ENCODE measurements at places on chromosomes 16 and 17.

- no peak for DNase-seq
Observed at GRCh38 chr17:44071198-44071520, 624 bp downstream of the G6PC3 start.

DNA sequence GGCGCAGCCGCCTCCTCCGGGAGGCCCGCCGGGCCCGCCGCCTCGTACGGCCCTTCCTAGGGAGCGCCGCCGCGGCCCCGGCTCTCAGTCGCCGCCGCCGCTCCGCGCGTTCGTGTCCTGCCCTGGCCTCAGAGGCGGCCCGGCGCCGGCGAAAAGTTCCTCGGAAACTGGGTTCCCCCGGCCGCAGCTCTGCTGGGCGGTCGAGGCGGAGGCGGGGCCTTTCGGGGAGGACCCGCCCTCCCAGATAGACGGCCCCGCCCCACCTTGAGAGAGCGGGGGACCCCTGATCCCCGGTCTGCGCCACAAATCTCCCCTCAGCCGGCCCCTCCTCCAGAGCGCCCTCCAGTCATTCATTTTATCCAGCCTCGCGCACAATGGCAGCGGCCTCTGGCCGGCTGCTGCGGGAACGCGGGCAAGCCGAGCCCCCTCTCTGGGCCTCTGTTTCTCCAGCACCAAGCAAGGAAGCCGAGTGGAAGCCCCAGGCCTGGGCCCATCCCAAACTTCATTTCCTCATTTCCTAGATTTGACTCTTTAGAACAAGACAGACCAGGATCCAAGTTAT lies at the start of gene SREBF1:
Gene SREBF1, minus strand, starts transcription at position 169 of the 562 bp plus-strand sequence. CDS start 169 bp downstream, outside the sequence.
- peak; percentile 87 for DNase-seq

DNA sequence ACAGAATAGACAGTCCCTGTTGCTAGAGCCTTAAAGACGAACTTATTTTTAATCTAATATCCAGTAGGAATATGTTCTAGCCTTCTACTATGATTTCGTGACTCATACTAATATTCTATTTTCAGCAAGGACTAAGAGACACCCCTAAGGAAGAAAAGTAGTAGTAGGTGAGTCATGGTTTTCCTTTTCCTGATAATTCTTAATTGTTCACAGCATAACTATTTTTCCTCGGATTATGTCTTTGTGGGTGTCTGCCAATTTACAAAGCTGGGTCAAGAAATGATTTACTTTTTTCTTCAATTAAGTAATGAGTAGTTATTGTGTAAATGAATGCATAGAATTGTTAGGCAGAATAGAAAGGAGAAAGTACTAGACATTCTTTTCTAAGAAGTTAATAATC lies 292.2 kb downstream of the TOX3 start:
- no peak for DNase-seq

GRCh38 chr16:57042157-57043111 lies 49.9 kb upstream of the CPNE2 start:
- DNase-seq = no peak

DNA sequence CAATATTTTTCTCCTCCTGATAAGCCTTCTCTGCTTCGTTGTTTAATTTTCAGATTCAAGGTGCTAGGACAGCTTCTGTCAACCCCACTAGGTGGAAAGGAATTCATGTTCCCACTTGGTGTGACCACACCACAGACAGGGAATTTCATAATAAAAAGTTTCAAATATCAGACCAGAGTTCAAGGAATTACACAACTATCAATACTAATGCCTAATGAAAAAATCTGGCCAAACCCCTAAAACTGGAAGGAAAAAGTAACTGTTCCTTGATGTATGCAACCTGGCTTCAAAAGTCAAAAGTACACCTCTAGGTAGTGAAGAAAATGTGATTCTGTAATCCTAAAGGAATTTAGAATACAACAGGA lies 87.8 kb upstream of the CORO6 start:
- no peak for DNase-seq

GRCh38 chr17:75848523-75849278 lies 4.5 kb upstream of the UNC13D start:
- DNase-seq = no peak

- no peak for DNase-seq
Observed at GRCh38 chr17:83047182-83047478, 32.3 kb upstream of the METRNL start.
